HEK293T (cell line): ENCODE measurements at places on chromosomes 2 and 18.

DNA sequence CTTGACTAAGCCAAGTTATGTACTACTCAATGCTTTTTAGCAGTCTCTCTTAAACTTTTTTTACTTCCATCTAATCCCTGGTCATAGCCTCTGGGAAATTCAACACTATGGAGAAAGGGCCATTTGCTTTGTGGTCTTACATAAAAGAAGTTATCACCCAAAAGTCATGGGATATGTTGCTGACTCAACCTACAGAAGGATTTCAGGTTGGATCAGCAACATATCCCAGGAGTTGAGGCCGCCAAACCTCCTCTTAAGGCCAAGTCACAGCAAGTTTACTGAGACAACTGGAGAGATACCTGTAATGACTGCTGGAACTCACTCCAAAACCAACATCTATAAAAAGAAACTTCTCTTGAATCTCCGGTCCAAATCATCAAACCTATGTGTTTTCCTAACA is 141.1 kb downstream of the IRS1 start:
- no peak for DNase-seq

DNA sequence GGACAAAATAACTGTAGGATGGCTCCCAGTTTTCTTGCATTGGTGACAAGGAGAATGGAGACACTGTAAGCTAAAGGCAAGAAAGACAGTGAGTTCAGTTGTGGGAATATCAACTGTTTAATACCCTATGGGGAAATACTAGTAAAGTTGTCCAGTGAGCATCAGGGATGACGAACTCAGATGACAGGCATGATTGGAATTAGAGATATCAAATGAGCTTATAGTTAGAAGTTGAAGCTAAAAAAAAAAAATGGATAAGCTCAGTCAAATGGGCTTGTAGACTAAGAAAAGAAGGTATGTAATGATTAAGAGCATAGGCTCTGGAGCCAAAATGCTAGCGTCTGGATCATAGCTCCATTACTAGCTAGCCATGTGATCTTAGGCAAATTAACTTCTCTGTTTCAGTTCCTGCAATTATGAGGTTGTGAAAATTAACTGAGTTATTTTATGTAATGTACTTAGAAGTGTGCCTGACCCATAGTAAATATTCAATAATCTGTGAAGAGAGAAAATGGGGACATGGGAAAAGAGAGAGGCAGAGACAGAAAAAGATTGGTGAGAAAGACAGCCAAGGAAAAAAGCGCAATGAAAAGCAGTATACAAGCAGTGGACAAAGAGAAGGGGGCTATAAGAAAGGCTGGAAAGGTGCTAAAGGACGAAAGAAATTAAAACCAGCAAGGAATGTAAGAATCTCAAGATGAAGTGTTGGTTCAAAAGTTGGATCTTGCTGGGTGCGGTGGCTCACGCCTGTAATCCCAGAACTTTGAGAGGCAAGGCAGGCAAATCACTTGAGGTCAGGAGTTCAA is 95.7 kb upstream of the SLC39A10 start:
- DNase-seq: no peak

GRCh38 chr2:71534826-71535225 is 81.5 kb downstream of the DYSF start:
- no peak for DNase-seq

DNA sequence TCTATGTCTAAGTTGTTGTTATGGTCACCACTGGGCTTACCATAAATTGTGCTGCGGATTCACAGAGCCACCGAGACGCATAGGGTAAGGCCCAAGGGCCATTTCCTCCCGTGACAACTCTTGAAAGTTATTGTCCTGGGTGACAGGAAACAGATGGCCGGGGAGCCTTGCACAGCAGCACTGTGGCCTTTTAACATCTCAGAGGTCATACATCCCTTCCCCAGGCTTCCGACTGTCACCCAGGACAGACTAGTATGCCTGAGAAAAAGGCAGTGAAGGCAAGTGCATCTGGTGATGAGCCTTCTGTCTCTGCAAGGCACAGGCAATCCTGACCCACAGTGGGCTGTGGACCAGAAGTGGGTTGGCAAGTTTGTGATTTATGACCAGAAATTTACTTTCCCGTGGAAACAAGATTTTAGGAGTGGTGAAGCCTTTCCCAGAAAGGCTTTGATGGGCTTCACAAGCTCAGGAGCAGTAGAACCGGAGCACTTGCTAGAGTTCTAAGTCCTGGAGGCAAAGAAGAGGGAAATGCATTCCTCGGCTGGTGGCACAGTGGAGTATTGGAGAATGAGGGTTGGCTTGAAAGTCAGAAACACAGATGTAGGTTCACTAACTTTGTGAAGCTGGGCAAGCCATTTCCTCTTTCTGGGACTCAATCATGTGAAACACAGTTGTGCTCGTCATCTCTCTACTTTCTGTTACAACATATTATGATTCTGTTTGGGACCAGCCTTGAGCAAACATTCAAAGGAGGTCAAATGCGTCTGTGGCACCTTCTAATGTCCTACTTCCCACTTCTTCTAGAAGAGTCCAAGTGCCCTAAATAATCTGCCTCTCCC is 2.0 kb upstream of the CAPN14 start:
- DNase-seq: no peak
